ENCODE measurements at places on chromosomes 11 and 22.

- peak; percentile 62 for DNase-seq
Observed at GRCh38 chr22:35330258-35330861, 30.7 kb downstream of the TOM1 start.

GRCh38 chr11:87076260-87076783 lies 38.6 kb downstream of the TMEM135 start:
- no peak for DNase-seq

- DNase-seq = no peak
Observed at GRCh38 chr22:18968011-18968749, 32.1 kb upstream of the PRODH start.

GRCh38 chr11:64048042-64048854 lies 12.5 kb downstream of the FLRT1 start:
- DNase-seq = no peak

DNA sequence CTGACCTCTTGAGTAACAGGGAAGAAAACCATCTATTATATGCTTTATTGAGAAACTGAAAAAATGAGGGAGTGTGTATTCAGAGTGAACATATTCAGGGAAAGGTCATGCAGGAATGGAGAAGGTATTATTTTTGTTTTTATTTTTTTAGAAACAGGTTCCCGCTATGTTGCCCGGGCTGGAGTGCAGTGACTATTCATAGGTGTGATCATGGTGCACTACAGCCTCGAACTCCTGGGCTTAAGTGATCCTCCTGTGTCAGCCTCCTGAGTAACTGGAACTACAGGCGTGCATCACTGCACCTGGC lies 8.7 kb upstream of the RCE1 start:
- no peak for DNase-seq

DNA sequence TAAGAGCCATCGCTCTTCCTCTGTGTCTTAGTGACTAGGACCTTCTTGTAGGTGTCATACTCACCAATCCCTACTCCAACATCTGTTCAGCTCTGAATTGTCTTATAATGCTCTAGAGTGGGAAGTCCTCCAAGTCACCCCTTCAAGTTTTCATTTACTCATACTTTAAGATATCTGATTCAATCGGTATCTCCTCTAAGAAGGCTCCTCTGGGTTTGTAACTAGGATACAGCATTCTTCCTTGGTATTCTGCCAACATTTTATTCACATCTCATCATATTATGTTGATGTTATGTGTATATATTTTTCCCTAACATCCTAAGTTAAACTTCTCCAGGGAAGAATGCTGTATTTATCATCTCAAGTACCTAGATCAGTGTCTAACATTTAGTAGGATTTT lies 662.1 kb downstream of the NTM start:
- DNase-seq = no peak

GRCh38 chr11:63523151-63523550 lies 13.5 kb upstream of the PLAAT4 start:
- DNase-seq = no peak

- DNase-seq = no peak
Observed at GRCh38 chr22:39522567-39523300, 2.4 kb downstream of the ATF4 start.

DNA sequence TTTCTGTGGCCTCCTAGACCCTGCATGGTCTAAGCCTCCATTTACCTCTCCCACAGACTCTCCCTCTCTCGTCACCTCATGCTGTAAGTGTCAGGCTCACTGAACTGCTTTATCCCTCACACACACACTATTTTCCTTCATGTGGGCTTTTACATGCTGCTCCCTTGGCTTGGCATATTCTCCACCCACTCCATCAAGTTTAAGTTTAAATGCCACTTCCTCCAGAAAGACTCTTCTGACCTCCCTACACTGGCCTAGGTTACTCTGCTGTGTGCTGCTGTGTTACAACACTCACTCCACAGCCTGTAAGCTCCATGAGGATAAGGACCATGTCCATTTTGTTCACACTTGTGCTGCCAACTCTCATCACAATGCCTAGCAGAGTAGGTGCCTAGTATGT lies 2.5 kb downstream of the DCHS1 start:
- no peak for DNase-seq

- DNase-seq = no peak
Observed at GRCh38 chr22:28743852-28744251, 2.0 kb downstream of the HSCB start.

- DNase-seq = no peak
Observed at GRCh38 chr22:19904935-19905334, 36.6 kb upstream of the COMT start.

DNA sequence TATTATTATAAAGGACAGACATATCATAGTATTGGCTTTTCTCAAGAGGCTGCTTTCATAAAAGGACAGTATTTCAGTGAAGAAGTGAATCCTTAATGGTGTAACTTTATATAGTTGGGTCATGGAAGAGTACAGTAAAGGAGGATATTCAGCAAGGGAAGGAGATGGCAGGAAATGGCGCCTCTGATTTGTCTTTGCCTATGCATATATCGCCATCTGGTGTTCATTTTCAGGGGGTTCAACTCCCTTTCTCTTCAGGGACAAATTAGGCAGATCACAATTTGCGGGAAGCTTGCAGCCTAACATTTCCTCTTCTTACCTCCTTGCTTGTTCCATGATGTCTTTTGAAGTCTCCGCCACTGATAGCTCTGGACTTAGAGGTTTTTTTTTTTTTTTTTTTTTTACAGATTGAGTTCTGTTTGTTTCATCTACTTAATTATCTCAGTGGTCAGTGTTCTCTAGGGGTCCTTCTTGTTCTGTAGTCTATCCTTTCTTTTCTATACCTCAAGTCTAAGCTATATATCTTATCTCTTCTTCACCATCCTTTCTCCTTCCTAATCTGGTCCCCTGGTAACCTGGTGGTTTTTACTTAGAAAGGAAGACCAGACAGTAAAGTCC lies 21.8 kb upstream of the RRM1 start:
- no peak for DNase-seq

GRCh38 chr22:45510376-45511232 lies 7.9 kb downstream of the FBLN1 start:
- DNase-seq = no peak

- DNase-seq = no peak
Observed at GRCh38 chr11:10324474-10324873, 19.6 kb downstream of the ADM start.

- DNase-seq = no peak
Observed at GRCh38 chr11:128198216-128198772, 389.1 kb downstream of the ETS1 start.

GRCh38 chr11:3959903-3960265 lies 104.4 kb downstream of the STIM1 start:
- no peak for DNase-seq

Data from stimulated activated CD4-positive, alpha-beta T cell treated with anti-CD3 and anti-CD28 coated beads, Interleukin-12 subunit alpha, Interleukin-12 subunit beta, amount 100 ng/mL, for 24 hours (primary cell).